ENCODE measurements at places on chromosomes 16 and 17.

- DNase-seq, result peak; percentile 51
Measured at GRCh38 chr16:84672276-84673202, 24.2 kb downstream of the KLHL36 start.

- no peak for DNase-seq
Measured at GRCh38 chr16:57926041-57926440, 44.9 kb downstream of the CNGB1 start.

DNA sequence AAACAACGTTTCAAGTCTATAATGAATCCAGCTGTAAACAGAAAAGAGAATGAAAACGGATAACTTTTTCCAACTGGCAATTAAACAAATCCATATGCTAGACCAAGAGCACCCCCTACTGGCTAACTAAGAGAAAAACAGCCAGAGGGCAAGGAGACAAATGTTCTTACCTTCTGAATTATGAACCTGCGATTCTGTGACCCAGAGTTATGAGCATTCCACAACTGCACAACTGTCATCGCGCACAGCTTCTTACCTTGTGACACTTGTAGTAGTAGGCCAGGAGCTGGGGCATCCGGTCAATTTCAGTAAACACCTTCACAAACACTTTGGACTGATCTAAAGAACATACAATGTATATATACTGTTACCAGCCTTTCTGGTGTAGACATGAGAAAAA is 18.6 kb downstream of the COG7 start:
- no peak for DNase-seq

DNA sequence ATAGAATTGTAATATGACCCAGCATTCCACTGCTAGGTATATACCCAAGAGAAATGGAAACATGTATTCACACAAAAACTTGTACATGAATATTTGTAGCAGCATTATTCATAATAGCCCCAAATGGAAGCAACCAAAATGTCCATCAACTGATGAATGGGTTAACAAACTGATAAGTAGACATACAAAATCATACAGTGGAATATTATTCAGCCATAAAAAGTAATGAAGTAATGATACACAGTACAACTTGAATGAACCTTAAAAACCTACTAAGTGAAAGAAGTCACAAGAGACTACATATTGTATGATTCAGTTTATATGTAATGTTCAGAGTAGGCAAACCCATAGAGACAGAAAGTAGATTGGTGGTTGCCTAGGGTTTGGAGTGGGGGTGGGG is 40.5 kb upstream of the GOSR1 start:
- no peak for DNase-seq

DNA sequence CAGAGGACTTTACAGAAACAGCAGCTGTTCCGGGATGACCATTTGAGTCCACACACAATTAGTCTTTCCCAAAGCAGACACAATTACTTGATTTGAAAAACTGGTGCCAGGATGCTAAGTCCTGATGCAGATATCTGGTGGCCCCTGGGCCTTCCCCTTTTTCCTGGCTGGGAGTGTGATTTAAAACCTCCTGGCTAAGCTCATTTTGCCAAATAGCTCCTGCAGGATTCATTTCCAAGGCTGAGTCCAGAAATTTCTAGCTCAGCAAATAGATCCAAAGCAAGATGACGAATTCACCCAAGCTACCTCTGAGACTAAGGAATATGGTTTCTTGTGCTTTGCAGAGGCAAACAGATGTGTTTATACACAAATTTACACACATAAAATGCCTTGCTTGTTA is 422.2 kb downstream of the CA10 start:
- DNase-seq, result no peak
